IgD-negative memory B cell (primary cell): ENCODE measurements at places on chromosomes 6 and 20. TPM values are rescaled to one million over a fixed set of nuclear protein-coding genes. Genes with fewer than 3 reads are reported as not detected.

Gene CSNK2A1
- 56.8 TPM for polyA plus RNA-seq

Gene TBX18
- not detected for polyA plus RNA-seq

Gene SLC22A16
- not detected for polyA plus RNA-seq

Gene HLA-DQA2
- 167 TPM for polyA plus RNA-seq

Gene C20orf141
- polyA plus RNA-seq = not detected

Gene LZTS3
- polyA plus RNA-seq = 0.45 TPM

Gene DDO
- not detected for polyA plus RNA-seq

Gene ANKRD66
- polyA plus RNA-seq = not detected

Gene WFDC5
- not detected for polyA plus RNA-seq

Gene CLIC5
- 1.9 TPM for polyA plus RNA-seq

Gene PACSIN1
- polyA plus RNA-seq = not detected

Gene SCGN
- not detected for polyA plus RNA-seq

Gene DNMT3B
- not detected for polyA plus RNA-seq

Gene GJA10
- not detected for polyA plus RNA-seq

Gene ZC3H12D
- polyA plus RNA-seq = 8.2 TPM

Gene HTR1E
- polyA plus RNA-seq = not detected

Gene FKBP1C
- not detected for polyA plus RNA-seq

Gene TAAR2
- polyA plus RNA-seq = not detected

Gene FABP7
- not detected for polyA plus RNA-seq
